NCI-H1694 treated with DMSO at 0.1 percent for 48 hours (cell line): ENCODE measurements at places on chromosomes 5 and 9.

DNA sequence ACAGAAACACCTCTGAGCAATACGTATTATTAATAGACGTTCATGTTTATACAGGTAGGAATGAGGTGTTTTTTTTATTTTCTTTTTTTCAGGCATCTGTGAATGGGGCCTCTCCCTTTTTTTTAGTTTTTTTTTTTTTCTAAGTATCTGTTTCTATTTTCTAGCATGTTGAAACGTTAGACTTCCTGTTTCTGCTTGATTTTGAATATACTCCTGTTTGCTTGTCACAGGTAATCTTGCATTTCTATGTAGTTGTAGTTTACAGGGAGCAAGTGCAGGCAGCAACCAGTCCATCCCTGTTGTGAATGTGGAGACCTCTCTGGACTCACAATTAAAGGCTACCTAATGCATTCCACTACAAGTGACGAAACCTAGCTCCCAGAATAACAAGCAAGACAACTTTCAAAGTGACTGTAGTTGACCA is 22.8 kb upstream of the TNFAIP8 start:
- no peak for DNase-seq

- DNase-seq = no peak
These were observed 62.4 kb downstream of the SMIM23 start for GRCh38 chr5:171848006-171848405.

GRCh38 chr5:124761010-124761409 is 14.6 kb upstream of the ZNF608 start:
- no peak for DNase-seq

DNA sequence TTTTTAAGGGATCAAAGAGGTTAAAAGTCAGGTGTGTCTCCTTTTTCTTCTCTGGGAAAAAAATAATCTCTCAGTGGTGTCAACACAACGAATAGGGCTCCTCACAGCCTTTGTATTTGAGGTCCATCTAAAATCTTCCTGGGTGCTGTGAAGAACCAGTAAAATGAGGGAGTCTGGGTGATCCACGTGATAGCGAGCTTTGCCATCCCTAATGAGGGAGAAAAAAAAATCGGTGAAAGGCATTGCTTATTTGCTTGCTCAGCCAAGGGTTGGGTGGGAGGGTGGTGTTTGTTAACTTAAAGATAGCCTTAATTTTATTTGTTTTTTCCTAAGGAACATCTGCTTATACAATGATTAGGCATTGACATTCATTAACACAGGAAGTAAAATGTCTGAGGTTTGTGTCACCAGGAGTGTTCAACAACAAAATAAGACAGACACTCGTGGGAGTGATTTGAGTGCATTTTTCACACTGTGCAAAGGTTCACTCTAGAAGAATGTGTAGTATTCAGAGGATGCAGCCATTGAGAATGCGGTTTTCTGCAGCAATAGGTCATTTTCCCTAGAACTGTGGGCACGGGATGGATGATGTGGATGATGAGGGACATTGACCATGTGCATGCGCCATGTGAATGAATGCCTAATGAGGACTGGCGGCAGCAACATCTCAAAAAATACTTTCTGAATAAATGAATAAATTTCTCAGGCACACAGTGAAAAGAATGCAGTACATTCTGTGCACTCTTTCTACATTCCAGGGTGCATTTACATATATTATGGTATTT is 369.5 kb downstream of the NTRK2 start:
- DNase-seq = no peak

DNA sequence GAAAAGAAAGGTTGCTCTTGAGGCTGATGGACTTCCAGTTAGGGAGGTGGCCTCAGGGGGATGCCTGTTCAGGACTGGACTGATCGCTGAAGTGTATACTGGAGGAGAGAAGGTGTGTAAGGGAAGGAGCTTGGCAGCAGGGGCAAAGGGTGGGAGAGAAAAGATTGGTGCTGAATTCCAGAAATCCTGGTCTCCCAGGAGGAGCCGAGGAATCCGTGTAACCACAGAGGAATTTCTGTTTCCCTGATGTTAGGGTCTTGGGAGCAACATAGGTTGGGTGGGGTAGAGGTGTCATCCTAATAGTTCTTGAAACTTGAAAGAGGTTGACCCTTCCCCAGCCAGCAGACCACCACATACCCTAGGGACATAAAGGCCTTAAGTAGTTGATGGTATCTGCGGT is 88.9 kb upstream of the PTPN3 start:
- DNase-seq = no peak

DNA sequence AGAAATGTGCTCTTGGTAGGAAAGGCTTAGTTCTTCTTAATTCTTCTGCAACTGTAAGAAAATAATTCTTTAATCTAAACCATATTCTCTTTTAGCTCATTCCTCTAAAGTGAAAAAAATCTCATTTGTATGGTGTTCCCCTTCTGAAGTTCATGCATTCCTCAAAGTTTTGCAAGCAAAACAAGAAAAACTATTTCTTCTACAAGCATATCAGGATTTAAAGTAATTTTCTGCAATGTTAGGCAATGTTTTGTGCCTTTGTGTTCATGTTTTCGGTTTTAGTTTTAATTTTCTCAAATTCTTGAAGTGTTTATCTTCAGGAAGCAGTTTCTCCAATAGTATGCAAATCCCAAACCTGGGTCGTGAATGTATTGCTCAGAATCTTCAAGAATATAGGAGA is 12.7 kb upstream of the GPR21 start:
- DNase-seq = no peak

DNA sequence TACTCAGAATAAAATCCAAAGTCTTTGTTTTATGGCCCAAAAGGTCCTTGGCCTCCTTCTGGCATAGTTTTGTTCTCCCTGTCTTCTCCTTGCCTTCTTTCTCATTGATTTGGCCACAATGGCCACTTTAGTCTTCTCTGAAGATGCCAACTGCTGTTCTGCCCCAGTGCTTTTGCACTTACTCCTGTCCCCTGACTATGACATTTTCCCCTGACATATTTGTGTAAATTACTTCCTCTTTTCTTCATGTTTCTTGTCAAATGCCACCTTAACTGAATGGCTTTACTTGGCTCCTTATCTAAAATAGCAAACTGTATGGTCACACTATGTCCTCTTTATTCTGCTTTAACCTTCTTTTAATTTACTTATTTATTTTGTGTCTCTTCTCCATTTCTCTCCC is 484.7 kb upstream of the ARRDC3 start:
- no peak for DNase-seq

- no peak for DNase-seq
These were observed 4.3 kb upstream of the RMND5B start for GRCh38 chr5:178126556-178126955.

DNA sequence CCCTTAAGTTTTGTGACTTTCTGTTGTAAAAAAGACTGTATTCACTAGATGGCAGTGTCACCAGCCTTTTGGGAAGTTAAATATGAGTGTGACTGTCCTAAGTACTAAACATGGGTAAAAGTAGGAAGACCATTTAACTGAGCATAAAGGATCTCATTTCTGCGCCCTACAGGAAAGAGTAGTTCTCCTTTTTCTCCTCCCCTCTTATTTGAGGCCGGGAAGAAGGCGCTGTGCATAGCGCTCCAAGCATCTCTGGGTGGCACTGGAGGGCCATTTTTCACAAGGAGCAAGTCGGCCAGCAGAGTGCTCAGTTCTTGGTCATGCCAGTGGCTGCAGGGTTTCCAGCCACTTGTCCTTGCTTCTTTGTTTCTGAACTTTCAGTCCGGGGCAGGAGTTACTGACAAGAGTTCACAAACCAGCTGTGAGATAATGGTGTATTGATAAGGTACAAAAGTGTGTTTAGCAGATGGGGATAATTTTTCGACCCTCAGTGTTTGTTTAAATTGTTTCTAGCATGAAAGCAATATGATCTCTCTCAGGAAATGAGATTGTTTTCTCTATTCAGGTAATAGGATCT is 227.6 kb upstream of the DMRT1 start:
- DNase-seq = peak; percentile 62

GRCh38 chr9:95516734-95517558 is at the start of gene PTCH1:
Gene PTCH1 (minus strand): TSS chr9:95516971.
- no peak for DNase-seq

DNA sequence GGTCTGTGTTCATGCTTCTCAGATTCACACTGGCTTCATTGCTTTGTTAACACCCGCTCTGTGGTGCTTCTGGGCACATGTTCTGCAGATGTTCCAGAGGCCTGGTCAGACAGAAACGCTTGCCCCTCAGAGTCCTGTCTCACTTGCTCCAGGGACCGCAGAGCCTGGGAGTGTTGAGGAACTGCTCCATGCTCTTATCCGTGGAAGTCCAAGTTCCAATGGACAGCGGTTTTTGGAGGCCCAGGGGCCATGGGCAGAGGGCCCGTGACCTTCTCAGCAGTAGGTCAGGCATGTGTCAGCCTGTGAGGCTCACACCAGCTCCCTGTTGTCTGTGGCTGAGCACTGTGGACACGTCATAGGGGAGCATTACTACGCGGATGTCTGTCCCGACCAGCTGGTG is 364.7 kb upstream of the IRX1 start:
- no peak for DNase-seq

DNA sequence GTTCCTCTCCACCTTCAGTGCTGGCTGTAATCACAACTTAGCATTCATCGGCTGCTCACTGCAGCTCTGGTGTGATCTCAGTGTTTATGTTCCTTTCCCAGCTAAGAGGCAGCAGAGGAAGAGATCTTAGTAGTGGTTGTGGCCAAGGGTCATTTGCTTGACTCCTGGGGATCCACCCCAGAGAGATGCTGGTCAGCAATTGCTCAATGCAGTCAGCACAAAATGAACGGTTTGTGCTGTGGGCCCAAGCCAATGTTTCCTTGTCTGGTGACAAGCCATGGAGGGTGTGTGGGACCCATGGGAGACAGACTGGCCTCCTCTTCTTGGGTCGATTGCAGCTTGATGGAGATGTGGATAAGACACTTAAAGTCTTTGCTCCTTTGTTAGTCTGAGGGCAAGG is 16.1 kb upstream of the FRMD3 start:
- DNase-seq = no peak
